ENCODE measurements at places on chromosomes 2 and 18.

- no peak for DNase-seq
Observed at GRCh38 chr2:64543008-64543697, 19.0 kb downstream of the AFTPH start.

- no peak for DNase-seq
Observed at GRCh38 chr2:19292007-19292406, 66.4 kb downstream of the OSR1 start.

GRCh38 chr2:230658877-230659652 lies 53.6 kb upstream of the CAB39 start:
- no peak for DNase-seq

GRCh38 chr2:216622526-216622925 lies 10.7 kb upstream of the IGFBP2 start:
- DNase-seq, result no peak

GRCh38 chr18:47724186-47724975 lies 206.1 kb downstream of the SMAD2 start:
- no peak for DNase-seq

- DNase-seq, result no peak
Observed at GRCh38 chr18:10378688-10379420, 75.6 kb upstream of the APCDD1 start.

- DNase-seq, result no peak
Observed at GRCh38 chr2:185393091-185393490, 345.5 kb upstream of the FSIP2 start.

DNA sequence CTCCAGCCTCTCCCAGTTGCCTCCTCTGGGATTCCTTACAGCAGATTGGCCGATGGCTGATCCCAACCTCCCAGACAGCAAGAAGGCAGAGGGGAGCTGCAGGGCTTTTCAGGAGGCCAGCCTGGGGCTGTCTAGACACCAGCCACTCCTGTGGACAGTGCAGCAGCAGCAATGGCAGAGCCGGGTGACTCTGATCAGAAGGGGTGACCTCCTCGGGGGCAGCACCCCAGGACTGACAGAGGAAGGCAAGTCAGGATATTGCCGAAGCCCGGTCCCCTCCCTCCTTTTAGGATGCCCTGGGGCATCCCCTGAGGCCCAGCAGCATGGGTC lies 84.5 kb downstream of the INHBB start:
- DNase-seq, result no peak

DNA sequence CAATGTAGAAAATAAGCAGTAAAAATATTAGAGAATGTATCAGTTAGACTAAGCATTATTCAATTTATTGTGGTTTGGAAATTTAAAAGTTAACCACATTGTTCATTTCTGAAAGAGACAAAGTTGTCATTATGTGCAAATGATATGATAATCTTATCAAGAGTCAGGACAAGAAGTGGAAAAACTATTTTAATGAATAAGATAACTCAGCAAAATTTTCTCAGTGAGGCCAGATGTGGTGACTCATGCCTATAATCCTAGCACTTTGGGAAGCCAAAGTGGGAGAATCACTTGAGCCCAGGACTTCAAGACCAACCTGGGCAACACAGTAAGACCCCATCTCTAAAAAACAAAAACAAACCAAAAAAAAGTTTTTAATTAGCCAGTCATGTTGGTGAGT lies 39.5 kb upstream of the CERS6 start:
- no peak for DNase-seq

GRCh38 chr18:26700201-26700600 lies 151.8 kb upstream of the KCTD1 start:
- no peak for DNase-seq

DNA sequence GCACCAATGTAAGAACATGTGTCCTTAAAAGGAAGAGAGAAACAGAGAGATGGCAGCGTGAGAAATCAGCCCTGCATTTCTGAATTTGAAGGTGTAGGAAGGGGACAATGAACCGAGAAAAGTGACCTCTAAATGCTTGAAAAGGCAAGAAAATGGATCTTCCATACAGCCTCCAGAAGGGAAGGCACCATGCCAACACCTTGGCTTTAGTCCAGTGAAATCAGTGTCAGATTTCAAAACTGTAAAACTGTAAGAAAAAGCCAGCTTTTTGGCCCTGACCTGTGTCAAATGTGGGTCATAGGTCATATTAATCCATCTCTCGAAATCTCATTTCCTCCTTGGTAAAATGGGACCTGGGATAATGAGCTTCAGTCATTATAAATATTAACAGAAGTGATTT lies 762.3 kb downstream of the DCDC2C start:
- no peak for DNase-seq

GRCh38 chr2:68284896-68285295 lies 32.6 kb upstream of the PPP3R1 start:
- no peak for DNase-seq

DNA sequence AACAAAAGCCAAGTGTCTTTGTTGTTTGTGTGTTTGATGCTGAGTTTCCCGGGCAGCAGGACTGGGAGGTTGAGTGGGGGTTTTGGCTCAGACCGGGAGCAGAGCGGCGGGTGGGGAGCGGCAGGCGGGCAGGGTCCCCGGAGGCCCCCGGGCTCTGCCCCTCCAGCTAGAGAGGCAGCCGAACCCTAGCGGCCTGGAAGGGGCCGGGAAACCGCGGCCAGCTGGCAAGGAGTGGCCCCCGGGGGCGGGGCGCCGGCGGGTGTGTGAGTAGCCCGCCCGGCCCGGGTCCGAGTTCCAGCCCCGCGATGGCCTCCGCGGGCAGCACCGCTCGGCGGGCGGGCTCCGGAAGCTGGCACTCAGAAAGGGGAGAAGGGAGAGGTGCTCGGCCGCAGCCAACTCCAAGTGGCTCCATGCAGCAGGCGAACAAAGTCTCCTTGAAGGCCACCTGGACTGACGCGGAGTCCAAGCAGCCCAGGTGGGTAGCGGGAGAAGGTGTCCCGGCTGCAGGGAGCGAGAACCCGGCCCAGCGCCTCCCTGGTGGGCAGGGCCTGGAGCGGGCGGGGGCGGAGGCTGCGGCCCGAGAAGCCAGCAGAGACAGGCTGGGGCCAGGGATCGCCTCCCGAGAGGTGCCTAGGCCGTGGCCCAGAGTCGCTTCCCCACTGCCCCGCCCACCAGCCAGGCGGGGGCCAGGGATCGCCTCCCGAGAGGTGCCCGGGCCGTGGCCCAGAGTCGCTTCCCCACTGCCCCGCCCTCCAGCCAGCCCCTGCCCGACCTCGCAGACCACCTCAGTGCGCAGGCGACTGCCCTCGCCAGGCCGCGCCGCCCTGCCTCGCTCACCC lies at the start of gene ANKRD53:
TSS of gene ANKRD53 (plus strand) at position 290 of the 839 bp plus-strand sequence. CDS start at position 306, 16 bp downstream.
- DNase-seq, result no peak
